ENCODE measurements at places on chromosomes 1 and 21.
A peak's percentile ranks its signal among the peaks of the same experiment; 100 is the strongest.

- no peak overlapping the region for H3K4me3 ChIP-seq
- H3K27ac ChIP-seq, result peak overlapping the region; percentile 65
- no peaks in the 10 kb centered on the region for H3K36me3 ChIP-seq
- no peak for DNase-seq
These were observed 25.0 kb upstream of the TSPAN2 start for GRCh38 chr1:115114308-115114707.

DNA sequence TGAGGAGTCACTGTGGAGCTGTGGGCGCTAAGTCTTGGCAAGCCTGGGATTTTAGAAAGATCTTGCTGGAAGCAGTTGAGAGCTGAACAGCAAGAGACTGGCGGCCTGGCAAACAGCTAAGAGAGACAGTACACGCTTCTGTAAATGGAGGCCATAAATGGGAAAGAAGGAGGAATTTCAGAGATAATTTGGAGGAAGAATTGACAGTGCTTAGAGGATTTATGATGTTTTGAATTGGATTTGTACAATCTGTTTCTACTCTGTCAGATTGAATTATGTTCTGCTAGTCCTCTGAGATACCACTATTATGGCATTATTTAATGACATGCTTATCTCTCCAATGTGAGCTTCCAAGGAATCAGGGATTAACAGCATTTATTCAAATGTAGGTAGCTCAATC, 50.1 kb downstream of the ABCA4 start:
- peaks cover 5% of the 10 kb centered on the region for H3K4me1 ChIP-seq
- H3K27ac ChIP-seq, result no peak overlapping the region
- no peaks in the 10 kb centered on the region for H3K36me3 ChIP-seq
- no peak overlapping the region for H3K4me3 ChIP-seq
- no peak for DNase-seq

GRCh38 chr1:97384294-97384968, 536.4 kb downstream of the DPYD start:
- H3K4me3 ChIP-seq, result no peak overlapping the region
- no peaks in the 10 kb centered on the region for H3K4me1 ChIP-seq
- H3K36me3 ChIP-seq, result no peaks in the 10 kb centered on the region
- no peaks in the 10 kb centered on the region for H3K27me3 ChIP-seq
- no peak overlapping the region for H3K27ac ChIP-seq
- no peak for DNase-seq

DNA sequence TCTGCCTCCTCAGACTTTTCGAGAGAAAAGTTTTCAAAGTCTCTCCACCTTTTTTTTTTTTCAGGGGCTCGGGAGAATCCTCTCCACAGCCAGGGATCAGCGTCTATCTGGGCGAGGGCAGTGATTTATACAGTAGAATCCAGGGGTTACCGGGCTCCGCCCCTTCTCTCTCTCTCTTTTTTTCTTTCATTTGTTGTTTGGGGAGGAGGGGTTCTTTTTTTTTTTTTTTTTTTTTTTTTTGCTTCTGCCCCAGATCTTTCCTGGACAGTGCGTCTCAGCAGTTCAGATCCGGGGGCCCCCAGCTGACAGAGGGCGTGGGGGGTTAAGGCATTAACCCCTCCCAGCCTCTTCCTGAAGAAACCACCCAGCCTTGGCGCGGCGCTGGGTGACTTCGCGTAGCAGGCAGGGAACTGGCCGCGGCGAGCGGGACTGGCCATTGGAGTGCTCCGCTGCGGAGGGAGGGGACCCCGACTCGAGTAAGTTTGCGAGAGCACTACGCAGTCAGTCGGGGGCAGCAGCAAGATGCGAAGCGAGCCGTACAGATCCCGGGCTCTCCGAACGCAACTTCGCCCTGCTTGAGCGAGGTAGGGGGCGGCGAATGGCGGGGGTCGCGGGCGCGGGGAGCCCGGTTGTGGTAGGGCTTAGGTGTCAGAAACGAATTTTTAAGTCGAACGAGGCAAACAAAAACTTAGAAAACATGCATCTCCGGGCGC, at the start of gene S1PR1:
Gene S1PR1, plus strand, starts transcription at position 504 of the 713 bp plus-strand sequence. CDS start 1,966 bp downstream, outside the sequence.
- peaks cover 17% of the 10 kb centered on the region for H3K36me3 ChIP-seq
- peaks cover 2% of the 10 kb centered on the region for H3K27me3 ChIP-seq
- H3K4me3 ChIP-seq, result peak within 1 kb of the TSS; percentile 52

DNA sequence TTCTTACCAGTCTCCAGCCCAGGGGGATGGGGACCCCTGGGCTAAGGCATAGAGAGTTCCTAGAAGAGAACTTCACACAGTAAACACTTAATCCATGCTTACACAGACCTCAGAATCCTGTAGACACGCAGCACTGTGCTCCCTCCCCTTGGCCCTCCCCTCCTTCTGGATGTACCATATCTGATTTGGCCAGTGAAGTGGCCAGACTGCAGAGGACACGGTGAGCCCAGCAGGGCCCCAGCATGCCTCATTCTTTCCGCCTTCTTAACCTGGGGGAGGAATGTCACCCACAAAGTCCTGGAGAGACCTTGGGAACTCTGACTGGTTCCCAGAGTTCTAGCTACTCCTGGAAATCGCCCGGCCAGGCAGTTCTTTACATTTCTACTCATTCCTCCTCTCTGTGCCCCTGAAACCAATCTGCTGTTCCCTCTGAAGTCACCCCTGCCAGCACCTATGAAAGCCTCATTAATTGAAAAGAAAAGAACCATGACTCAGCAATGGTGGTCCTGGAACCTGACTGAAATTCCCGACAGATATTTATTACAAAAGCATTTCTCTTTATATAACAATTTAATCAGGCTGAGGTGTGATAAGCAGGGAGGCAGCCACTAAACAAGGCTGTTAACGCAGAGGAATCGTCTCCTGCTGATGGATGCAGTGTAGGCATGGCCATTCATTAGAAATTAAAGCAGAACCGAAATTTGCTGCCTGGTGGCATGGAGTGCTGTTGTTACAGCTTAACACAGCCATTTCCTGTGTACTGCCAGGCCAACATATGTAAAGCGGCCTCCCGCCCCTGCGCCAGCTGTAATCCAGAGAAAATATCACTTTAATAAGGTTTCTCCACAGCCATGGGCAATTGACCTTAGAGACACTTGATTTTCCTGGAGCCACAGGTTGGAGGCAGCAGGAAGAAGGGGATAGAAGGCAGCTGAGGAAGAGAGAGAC, 74.6 kb upstream of the KCND3 start:
- no peak overlapping the region for H3K4me3 ChIP-seq
- H3K4me1 ChIP-seq, result no peaks in the 10 kb centered on the region
- H3K36me3 ChIP-seq, result no peaks in the 10 kb centered on the region
- H3K27me3 ChIP-seq, result no peaks in the 10 kb centered on the region
- no peak for DNase-seq

DNA sequence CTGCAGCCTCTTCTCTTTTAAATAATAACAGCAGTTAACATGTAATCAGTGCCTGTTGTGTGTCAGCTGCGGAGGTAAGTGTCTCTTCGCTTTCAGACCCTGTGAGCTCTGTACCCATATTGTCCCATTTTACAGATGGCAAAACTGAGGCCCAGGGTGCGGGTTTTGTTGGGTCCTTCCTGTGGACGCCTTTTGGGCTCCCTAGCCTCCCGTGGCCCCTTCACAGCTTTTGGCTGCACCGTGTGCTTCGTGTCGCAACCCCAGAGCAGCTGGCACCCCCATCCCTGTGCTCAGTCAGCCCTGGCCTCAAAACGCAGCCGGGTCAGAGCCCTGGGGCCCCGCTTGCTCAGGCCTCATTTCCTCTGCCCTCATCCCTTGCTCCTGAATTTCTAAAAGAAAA, 53.8 kb downstream of the TLR5 start:
- H3K36me3 ChIP-seq, result no peaks in the 10 kb centered on the region
- no peak overlapping the region for H3K4me3 ChIP-seq
- H3K27ac ChIP-seq, result no peak overlapping the region
- H3K4me1 ChIP-seq, result no peaks in the 10 kb centered on the region

GRCh38 chr1:44559330-44559729, 115.0 kb downstream of the TMEM53 start:
- H3K36me3 ChIP-seq, result no peaks in the 10 kb centered on the region
- H3K27me3 ChIP-seq, result no peaks in the 10 kb centered on the region
- H3K27ac ChIP-seq, result no peak overlapping the region
- no peak overlapping the region for H3K4me3 ChIP-seq
- no peaks in the 10 kb centered on the region for H3K4me1 ChIP-seq
- no peak for DNase-seq

GRCh38 chr1:60973668-60974067, 108.7 kb upstream of the NFIA start:
- no peak overlapping the region for H3K4me3 ChIP-seq
- peak overlapping the region; percentile 48 for H3K27ac ChIP-seq
- peaks cover 19% of the 10 kb centered on the region for H3K4me1 ChIP-seq
- H3K36me3 ChIP-seq, result no peaks in the 10 kb centered on the region

DNA sequence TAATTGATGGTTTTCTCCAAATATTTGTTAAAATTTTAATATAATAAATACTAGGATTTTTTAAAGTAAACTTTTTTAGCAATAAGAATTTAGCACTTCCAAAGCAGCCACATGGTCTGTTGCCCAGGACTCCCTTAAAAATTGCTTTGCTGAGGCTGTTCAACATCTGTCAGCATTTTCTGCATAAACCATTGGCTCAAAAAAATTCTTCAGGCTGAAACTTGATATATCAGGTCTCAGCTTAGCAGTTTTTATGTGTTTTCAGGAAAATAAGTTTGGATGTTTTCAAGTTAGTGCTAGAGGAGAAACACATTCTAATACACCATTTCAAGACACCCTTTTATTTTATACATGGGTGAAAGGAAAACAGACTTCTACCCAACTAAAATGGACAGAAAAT, 69.1 kb upstream of the C1orf105 start:
- no peaks in the 10 kb centered on the region for H3K36me3 ChIP-seq
- H3K4me1 ChIP-seq, result peaks cover 20% of the 10 kb centered on the region
- no peak for DNase-seq
- H3K4me3 ChIP-seq, result no peak overlapping the region
- no peaks in the 10 kb centered on the region for H3K27me3 ChIP-seq
- H3K27ac ChIP-seq, result peak overlapping the region; percentile 1

DNA sequence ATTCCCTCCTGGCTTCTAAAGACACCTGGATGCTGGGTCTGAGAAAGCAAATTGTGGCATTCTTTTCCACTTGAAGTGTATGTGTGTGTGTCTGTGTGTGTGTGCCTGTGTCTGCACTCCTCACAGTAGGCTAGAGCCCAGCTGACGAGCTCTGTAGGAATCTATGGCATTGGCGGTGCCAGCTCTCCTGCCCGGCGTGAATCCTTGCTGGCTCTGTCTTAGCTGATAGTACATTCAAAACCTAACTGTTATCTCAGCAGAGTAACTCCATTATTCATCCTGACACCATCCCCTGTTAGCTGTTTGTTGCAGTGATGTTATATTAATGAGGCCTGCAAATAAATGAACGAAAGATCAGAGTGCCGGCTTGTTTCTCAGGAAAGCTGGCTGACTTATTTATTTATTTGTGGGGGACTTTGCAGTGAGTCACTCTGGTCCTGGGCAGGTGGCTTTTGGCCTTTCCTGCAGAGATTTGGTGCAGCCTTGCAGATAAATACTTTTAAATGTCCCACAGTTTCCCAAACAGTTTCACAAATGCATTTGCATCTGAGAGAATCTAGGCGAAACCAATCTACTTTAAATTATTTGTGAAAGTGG, 160.6 kb upstream of the CD34 start:
- DNase-seq, result no peak
- H3K27me3 ChIP-seq, result no peaks in the 10 kb centered on the region
- H3K36me3 ChIP-seq, result peaks cover 68% of the 10 kb centered on the region
- H3K4me1 ChIP-seq, result no peaks in the 10 kb centered on the region
- no peak overlapping the region for H3K27ac ChIP-seq

DNA sequence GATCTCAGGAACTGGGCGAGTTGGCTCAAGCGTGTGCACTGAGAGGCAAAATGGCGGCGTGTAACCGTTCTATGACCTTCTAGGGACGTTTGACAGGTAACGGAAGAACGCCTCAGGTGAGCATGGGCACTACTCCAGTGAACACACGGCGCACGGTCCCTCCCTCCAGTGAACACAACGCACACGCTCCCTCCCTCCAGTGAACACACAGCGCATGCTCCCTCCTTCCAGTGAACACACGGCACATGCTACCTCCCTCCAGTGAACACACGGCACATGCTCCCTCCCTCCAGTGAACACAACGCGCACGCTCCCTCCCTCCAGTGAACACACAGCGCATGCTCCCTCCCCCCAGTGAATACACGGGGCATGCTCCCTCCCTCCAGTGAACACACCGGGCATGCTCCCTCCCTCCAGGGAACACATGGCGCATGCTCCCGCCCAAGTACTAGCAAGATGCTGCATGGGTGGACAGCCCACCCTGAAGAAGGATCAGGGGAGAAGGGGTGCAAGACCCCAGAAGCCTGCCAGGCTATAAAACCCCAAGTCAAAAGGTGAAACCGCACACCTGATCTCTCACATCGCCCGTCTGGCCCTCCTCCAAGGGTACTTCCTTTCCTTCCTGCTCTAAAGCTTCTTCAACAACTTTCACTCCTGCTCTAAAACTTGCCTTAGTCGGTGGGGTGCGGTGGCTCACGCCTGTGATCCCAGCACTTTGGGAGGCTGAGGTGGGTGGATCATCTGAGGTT, 3.5 kb downstream of the C1orf159 start:
- H3K36me3 ChIP-seq, result peaks cover 19% of the 10 kb centered on the region
- no peak overlapping the region for H3K4me3 ChIP-seq
- H3K27me3 ChIP-seq, result no peaks in the 10 kb centered on the region
- peak; percentile 46 for DNase-seq

- peak overlapping the region; percentile 93 for H3K27ac ChIP-seq
- DNase-seq, result no peak
- no peaks in the 10 kb centered on the region for H3K36me3 ChIP-seq
- H3K27me3 ChIP-seq, result no peaks in the 10 kb centered on the region
- H3K4me3 ChIP-seq, result no peak overlapping the region
- peaks cover 4% of the 10 kb centered on the region for H3K4me1 ChIP-seq
These were observed 60.4 kb downstream of the ITPKB start for GRCh38 chr1:226678701-226679100.

- H3K4me1 ChIP-seq, result no peaks in the 10 kb centered on the region
- H3K4me3 ChIP-seq, result no peak overlapping the region
- no peak overlapping the region for H3K27ac ChIP-seq
- H3K36me3 ChIP-seq, result no peaks in the 10 kb centered on the region
- no peak for DNase-seq
These were observed 16.1 kb upstream of the PADI6 start for GRCh38 chr1:17355898-17356297.

DNA sequence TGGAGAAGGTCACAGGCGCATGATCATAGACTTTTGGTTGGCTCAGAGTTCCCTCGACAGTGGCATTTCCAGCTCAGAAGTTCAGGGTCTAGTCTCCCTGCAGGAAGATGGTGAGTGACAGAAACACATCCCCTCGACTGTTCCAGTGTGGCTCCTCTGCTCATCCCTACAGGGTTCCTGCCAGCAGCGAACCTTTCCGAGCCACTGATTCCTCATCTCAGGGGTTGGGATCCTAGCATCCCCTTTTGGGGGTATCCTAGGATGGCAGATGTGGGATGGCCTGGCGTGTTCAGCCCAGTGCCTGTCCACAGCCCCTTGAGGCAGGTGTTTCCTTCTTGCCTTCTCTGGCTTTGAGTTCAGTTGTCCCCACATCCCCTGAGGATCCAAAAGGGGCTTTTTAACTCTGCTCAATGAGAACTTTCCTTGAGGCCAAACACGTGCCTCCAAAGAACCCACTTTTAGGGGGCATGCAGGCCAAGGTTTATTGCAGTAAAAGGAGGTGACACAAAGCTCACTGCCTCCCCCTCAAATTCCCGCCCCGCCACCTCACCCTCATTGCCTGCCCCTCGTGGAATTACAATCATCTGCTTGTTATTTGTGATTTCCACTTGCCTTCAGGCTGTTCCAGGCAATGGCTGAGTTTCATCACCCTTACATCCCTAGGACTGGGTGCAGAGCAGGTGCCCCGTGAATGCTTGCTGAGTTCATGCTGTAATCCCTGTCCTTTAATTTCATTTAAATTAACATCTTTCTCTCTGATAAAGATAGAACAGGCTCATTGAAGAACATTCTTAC, 440.7 kb downstream of the CAMTA1 start:
- no peaks in the 10 kb centered on the region for H3K27me3 ChIP-seq
- no peak overlapping the region for H3K4me3 ChIP-seq
- no peak overlapping the region for H3K27ac ChIP-seq
- no peaks in the 10 kb centered on the region for H3K36me3 ChIP-seq
- no peaks in the 10 kb centered on the region for H3K4me1 ChIP-seq
- no peak for DNase-seq
